ENCODE measurements at places on chromosomes 13 and 19.

DNA sequence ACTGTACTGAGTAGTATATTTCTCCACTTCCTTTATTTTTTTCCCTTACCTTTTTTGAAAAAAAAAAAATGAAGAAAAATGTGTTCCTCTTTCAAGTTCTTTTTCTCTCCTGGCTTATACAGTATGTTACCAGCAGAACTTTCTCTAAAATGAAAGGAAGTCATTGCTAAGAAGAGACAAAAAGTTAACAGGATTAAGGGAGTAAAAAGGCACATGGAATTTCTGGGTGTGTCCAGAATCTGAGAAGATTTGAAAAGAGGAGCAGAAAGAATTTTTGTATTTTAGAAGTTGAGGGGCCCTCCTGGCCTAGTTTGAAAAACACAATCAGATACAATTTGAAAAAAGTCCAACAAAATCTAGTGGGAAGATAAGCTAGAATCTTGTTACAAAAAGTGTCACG is 21.0 kb upstream of the TRIM13 start:
- no peak for DNase-seq

DNA sequence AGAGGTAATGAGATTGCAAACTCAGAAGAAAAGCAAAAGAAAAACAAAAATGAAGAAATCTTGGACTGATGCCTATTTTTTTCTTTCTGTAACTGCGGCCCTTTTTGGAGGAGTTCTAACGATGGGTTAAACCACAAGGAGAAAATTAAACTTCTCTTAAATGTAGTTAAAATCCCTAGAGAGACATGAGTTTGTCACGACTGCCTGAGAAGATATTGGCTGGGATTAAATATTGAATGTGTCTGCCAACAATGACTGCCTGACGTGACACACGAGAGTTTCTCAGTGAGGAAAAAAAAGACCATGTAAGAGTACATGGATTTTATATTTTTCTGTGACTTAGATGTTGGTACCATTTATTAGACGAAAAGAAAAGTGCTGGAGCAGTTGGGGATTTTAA is 1013.4 kb downstream of the PCDH9 start:
- DNase-seq, result no peak

DNA sequence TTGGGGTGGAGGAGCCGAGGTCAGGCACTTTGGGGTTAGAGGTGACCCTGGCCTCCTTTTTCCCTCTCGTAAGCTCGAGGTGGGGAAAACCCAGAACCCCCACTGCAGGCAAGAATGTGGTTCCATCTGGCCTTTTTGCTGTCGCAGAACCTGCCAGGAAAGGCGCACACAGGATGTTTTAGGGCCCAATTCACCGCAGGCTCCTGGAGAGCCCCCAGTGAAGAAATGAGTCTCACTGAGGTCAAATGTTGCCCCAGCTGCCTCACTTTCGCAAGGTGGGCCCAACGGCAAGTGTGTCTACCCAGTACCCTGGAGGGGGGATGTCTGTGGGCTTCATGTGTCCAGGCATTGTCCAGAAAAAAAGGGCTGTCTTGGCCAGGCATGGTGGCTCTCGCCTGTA is 61.8 kb downstream of the PEX11G start:
- DNase-seq, result no peak

- peak; percentile 22 for DNase-seq
These were observed 6.9 kb upstream of the ATF5 start for GRCh38 chr19:49921871-49922795.
